ENCODE measurements at places on chromosomes 2 and 18.

DNA sequence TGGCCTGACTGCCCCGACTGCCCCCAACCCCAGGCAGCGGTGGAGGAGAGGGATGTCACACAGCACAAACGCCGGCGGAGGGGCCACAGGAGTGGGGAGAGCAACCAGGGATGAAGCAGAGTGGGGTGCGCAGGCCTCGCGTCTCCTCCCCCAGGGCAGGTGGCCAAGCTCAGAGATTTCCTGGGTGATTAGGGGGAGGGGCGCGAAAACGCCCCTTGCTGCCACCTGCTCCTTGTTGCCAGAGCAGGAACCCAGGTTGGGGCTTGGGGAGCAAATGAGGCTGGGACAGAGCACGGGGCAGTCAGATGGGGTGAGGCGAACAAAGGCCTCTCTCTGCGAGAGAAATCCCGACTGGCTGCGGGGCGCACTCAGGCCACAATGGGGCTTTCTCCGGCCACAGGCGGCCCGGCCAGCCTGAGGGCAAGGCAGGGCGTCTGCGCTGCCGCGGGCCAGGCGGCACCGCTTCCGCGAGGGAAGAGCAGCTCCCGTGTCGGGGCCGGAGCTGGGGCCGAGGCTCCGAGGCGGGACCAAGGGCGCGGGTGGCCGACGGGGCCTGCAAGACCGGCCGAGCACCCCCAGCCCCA, 11.5 kb downstream of the TEX44 start:
- DNase-seq, result no peak

- DNase-seq, result no peak
Observed at GRCh38 chr2:44930274-44931197, 11.0 kb upstream of the SIX3 start.

- DNase-seq, result no peak
Observed at GRCh38 chr2:23554054-23554697, 169.2 kb downstream of the KLHL29 start.

- DNase-seq, result peak; percentile 85
Observed at GRCh38 chr2:48250943-48251342, 279.0 kb upstream of the STON1 start.

DNA sequence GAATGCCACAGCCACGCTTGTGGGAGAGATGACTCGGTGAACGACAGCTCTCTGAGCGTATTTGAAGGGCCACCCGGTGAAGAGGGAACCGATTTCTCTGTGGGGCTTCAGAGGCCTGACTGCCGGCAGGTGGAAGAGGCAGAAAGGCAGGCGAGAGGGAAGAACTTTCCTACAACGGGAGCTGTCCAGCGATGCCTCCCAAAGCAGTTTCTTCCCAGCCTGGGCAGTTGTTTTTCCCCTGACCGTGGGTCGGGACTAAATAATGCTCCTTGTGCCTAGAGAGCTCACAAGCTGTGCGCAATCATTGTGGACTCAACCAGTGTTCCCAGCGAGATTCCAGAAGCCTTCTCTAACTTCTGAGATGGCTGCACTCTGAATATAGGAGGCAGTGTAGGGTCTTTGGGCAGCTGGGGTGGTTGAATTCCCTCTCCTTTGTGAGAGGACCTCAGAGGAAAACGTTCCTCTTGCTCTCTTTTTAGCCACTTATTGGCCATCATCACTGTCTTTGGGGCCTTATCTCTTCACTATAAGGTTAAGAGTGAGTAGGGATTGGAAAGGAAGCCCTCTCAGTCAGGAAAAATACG, 710 bp downstream of the SEC11C start:
- DNase-seq, result peak; percentile 24

GRCh38 chr18:54968807-54969206, 9.5 kb upstream of the CCDC68 start:
- no peak for DNase-seq

DNA sequence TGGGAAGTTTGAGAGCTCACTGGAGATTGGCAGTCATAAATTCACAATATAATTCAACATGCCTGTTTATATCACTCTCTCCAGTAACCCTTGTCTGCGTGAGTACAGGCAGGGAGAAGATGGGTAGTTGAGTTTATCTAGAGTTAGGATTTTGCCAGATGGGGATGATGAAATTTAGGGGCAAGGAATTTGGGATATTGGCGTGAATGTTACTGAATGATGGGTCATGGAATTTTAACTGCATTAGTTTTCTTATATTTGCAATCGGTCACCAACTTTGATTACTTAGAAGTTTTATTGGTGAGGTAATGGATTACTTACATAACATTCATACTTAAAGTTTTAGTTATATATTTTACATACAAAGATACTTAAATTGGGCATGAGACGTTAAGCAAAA, 35.1 kb downstream of the SANBR start:
- DNase-seq, result no peak

GRCh38 chr18:28735731-28736130, 558.8 kb upstream of the CDH2 start:
- no peak for DNase-seq

DNA sequence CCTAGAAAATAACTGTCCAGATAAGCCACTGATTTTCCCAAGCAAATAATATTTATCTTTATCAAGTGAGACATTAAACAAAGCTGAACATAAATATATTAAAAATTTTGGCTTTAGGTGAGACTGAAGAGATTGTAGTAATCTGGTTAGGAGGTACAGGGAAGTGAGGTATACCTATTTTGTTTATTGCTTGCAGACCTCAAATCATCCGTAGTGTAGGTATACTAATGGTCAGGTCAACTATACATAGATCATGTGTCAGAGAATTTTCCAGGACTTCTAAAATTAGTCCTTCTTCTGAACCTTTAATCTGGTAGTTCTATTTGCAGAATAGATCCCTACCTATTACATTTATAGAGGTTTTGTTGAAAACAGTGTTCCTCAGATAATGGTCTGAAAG, 41.5 kb downstream of the SP140 start:
- no peak for DNase-seq

GRCh38 chr18:39667905-39668304, 2102.3 kb upstream of the CELF4 start:
- no peak for DNase-seq

GRCh38 chr2:195642679-195643068, 14.4 kb upstream of the SLC39A10 start:
- DNase-seq, result no peak

DNA sequence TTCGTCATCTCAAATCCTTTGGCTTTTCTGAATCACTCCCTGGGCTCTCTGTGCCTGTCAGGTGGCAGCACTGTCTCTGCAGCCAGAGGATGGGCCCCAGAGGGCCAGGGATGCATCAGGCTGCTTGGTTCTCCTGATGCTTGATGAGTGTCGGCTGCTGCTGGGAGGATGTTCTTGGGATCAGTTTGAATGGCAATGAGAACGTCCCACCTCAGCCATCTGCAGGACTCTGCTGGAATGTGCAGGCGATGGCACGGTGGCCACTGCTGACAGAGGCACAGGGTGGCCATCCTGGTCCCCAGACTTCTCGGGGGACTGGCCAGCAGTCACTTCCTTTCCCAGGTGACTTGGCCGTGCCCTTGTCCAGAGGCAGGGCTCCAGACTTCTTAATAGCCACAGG, 146.0 kb downstream of the FAM210A start:
- no peak for DNase-seq

DNA sequence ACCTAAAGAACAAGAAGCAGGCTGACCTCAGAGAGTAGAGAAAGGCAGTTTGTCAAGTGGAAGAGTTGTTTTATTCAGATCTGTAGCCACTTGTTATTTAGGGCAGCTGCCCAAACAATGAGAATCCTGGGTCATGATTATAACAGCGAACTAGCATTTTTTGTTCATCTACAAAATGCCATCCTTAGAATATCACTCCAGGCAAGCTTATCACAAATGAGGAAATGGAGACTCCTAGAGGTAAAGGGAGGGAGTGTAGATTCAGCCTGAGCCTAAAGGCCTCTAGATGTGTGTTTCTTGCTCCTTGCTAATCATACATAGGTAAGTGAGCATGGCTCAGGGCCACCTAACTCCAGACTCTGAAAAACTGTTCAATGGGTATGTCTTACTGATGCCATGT, 126.1 kb downstream of the HNMT start:
- DNase-seq, result no peak

GRCh38 chr18:4636967-4637366, 181.9 kb upstream of the DLGAP1 start:
- DNase-seq, result no peak

DNA sequence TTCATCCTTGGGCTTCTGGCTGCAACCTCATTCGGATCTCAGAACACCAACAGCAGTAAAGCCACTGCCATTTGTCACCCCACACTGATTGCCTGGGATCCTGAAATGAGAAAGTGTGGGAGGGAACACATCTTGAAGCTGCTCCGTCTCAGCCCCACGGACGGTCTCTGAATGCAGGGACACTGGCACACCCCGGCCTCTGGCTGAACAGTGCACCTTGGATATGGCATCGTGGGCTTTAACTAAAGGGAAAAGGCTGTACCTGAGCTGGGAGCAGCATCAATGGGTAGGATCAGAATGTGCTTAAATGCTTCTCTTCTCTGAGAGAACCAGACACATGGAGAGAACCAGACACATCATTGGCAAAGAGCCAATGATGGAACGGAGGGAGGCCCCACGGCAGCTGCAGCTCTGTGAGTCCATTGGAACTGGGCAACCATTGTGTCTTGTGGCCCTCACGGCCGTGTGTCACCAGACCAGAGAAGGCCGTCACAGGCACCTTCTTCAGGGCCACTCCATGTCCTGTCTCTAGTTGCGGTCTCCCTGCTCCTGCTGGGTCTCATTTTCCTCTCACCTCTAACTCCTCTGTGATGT, 193.4 kb upstream of the MYT1L start:
- no peak for DNase-seq

- no peak for DNase-seq
Observed at GRCh38 chr2:128805918-128806317, 487.2 kb upstream of the HS6ST1 start.

DNA sequence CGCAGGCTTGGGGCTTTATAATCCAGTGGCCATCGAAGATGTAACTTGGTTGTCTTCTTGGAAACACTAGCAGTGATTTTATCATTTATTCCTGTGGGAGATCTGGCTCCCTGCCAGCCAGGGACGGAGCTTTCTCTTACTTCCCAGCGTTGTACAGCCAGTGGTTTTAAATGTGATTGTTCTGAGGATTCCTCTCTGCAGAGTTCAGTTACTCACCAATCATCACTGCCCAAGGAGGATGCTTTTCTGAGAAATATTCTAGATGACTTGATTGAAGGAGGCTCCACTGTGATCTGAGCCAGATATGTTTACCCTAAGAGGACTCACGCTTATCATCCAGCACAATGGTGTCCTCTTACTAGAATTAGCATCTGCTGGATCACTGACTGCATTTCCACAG, 744.3 kb downstream of the RNF144A start:
- no peak for DNase-seq

- DNase-seq, result peak; percentile 73
Observed at GRCh38 chr2:69634196-69634821, 9.2 kb downstream of the AAK1 start.

DNA sequence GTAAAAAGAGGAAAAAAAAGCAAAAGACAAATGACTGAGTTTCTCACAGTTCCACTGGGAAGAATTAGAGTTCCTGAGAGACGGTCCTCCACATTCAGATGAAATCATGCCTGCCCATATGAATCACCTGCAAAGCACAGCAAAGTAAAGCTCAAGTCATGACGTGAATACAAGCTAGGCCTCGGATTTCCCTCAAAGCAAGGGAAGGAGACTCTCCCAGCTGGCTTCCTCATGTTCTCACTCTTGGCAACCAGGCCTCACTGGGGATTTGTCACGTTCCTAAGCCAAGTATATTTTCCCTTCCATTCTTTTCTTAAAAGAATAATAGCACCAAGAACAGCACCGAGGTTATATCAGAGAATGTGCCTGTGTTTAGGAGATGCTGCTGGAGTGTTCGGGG, 47.0 kb downstream of the CYP27C1 start:
- no peak for DNase-seq

DNA sequence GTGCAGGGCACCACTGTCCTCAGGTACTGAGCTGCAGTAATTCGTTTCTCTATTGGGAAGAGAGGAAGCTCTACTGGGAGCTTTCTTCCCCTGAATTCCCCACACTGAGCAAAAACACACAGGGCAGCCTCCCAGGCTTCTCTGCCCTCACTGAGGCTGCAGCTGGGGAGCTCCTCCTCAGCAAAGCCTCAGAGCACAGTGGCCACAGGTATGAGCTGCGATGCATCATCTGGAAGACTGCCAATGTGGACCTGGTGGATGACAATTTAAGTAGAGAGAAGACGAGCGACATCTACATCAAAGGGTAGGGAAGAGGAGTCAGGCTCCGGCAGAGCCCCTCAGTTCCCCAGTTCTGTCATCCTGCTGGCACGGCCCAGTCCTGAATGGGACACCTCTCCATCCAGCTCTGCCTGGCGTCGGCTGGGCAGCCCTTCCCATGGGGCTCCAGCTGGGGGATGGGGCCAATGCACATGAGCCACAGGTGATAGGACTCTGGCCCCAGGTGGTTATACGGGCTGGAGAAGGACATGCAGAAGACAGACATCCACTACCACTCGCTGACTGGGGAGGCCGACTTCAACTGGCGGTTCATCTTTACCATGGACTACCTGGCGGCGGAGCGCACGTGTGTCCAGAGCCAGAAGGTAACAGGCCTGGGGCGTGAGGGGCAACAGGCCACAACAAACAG, 37.6 kb downstream of the LMAN2L start:
- DNase-seq, result no peak

- no peak for DNase-seq
Observed at GRCh38 chr18:7684966-7685365, 117.8 kb downstream of the PTPRM start.

GRCh38 chr2:133484784-133485183, 83.5 kb downstream of the NCKAP5 start:
- no peak for DNase-seq

GRCh38 chr2:3420076-3420768, 40.7 kb downstream of the TRAPPC12 start:
- no peak for DNase-seq

DNA sequence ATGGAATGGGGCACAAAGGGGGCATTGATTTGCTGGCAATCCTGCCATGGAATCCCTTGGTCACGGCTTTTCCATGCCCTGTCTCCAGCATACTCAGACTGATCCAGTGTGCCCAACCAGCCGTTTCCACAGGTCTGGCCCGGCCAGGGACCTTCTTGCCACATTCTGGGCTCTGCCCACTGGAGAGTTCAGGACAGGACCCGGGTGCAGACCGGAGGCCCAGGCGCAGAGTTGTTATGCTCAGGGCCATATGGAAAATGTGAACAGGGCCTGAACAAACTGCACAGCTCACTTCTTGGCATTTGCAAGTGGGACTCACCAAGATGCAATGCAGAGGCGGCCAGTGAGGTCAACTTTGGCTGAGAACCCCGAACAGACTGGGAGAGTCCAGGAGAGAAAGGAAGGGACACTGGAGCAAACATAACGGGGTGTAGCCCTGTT, 15.6 kb upstream of the ASAP2 start:
- DNase-seq, result no peak

DNA sequence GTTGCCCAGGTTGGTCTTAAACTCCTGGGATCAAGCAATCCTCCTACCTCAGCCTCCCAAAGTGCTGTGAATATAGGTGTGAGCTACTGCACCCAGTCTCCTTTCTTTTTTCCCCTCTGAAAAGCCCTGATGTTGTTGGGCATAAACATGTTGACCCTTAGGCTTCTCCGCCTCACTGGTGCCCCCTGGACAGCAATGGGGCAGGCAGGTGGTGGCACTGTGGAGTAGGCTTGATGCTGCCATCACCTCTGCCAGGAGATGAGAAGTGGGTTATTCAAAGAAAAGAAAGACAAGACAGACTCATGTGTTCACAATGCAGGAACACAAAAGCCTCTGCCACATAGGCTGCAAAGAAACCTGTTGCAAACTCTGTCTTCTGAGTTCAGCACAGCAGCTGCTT, 169.9 kb downstream of the EN1 start:
- DNase-seq, result no peak

Data from HL-60 (cell line).